ENCODE measurements at places on chromosomes 4 and X.

- no peak for DNase-seq
Observed at GRCh38 chr4:95572304-95572991, 23.7 kb upstream of the UNC5C start.

GRCh38 chrX:83008415-83008814, 499.7 kb upstream of the POU3F4 start:
- DNase-seq: no peak

- no peak for DNase-seq
Observed at GRCh38 chr4:180650273-180650672, 1592.9 kb upstream of the TENM3 start.

DNA sequence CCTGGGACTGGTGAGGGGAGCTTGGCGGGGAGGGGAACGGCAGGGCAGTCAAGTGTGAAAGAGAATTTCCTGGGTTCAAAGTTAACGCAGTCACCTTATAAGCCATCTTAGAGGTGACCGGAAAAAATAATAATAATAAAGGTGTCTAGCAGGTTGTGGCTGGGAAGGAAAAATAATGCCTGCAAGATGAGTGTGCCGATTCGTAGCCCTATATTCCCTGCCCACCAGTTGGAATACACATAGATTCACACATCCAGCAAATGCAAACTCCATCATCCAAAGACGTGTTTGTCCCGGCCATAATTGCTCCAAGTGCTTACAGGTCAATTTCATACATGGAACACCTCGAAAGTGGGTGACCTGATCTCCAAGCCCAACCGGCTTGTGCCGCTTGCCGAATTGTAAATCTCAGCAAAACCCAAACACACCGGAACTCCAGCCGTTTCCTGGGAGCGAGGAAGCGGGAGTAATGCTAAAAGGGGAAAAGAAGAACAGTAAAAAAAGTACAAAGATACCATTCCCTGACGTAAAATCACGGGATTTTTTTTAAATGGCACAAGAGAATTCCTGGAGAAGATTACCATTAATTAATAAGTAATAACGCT, 1.3 kb upstream of the FAT1 start:
- peak; percentile 37 for DNase-seq

DNA sequence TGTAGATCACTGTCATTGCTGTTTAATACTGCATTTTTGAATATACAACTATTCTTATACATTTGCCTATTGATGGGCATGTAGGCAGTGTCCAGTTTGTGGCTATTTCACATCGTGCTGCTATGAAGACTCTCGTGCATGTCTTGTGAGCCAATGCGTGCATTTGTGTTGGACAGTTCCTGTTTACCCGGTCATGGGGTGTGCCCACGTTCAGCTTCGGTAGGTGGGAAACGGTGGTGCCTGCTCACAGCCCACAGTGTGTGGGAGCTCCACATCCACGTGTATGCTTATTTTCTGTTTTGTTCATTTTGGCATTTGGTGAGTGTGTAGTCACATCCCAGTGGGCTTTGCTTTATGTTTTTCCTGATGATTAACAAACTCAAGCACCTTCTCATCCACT, 19.7 kb upstream of the RNF212 start:
- no peak for DNase-seq

- no peak for DNase-seq
Observed at GRCh38 chr4:130820448-130820847, 1724.5 kb downstream of the C4orf33 start.

DNA sequence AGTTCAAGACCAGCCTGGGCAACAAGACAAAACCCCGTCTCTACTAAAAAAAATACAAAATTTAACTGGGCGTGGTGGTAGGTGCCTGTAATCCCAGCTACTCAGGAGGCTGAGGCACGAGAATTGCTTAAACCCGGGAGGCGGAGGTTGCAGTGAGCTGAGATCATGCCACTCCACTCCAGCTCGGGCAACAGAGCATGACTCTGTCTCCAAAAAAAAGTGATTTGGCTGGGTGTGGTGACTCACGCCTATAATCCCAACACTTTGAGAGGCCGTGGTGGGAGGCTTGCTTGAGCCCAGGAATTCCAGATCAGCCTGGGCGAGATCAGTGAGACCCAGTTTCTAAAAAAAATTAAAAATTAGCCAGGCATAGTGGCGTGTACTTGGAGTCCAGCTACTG, 4.1 kb downstream of the OPHN1 start:
- DNase-seq: peak; percentile 43

DNA sequence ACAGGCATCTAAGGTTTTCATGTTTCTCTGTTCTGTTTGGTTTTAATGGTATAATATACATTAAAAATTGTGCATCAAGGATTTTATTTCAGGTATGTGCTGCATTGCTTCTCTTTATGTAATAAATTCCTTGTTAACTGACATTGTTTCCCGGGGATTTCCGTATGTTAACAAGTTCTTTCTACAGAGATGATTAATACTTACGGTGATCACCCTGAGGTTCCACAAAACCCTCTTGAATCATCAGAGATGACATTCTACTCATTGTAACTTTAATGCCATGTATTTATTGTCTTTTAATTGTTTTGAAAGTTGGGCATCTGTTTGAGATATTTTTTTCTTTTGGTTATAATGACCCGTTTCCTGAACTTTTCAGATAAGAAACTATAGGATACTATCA, 37.5 kb downstream of the ARHGAP10 start:
- DNase-seq: peak; percentile 33

GRCh38 chr4:85968945-85969819, 390.7 kb downstream of the MAPK10 start:
- DNase-seq: peak; percentile 67

GRCh38 chr4:174265916-174266315, 17.6 kb downstream of the FBXO8 start:
- DNase-seq: no peak

GRCh38 chr4:15799701-15800100, 21.6 kb downstream of the CD38 start:
- DNase-seq: no peak

All from astrocyte (in vitro differentiated cells and primary cell).